Urinary bladder (tissue), 4 donors: ENCODE measurements at places on chromosomes 7 and 10. TPM values are rescaled to one million over a fixed set of nuclear protein-coding genes. Genes with fewer than 3 reads are reported as not detected.

The DDC gene
- total RNA-seq, result 2.0 TPM

- DNase-seq, result no peak
These were observed 170.1 kb downstream of the KCNMA1 start for GRCh38 chr10:77467422-77467963.

The NRCAM gene
- total RNA-seq, result 9.7 TPM

The MNX1 gene
- not detected for total RNA-seq
